ENCODE measurements at places on chromosomes 6 and 20.

- no peak for DNase-seq
Measured at GRCh38 chr6:25835442-25836283, 3.8 kb upstream of the SLC17A1 start.

DNA sequence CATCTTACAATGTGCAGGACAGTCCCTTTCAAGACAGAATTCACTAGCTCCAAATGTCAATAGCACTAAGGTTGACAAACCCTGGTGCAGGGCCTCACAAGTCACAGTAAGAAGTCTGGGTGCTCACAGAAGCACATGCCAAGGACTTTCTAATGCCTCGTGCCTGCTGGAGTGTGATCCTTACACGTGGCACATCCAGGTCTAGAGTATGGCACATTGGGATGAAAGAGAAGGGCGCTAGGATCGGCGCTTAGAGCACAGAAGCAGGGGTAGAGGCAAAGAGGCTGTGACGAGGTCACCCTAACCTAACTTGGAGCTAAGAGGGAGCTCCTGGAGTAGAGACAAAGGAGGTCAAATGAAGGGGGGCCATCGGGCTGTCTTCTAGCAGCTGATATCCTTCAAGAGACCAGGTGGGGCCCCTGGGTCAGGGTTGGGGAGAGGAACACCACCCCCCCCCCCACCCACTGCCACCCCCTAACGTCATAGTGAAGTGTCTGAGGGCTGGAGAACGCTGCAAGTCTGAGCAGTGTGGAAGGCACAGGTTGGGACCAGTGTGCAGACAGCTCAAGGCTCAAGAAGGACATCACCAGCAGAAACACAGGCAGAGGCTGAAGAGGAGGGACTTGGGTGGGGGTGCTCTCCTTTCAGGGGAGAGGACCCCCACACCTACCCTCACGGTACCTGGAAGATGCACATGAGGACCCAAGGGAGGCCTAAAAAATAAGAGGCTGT, 97.8 kb upstream of the MRPS10 start:
- no peak for DNase-seq

- DNase-seq = no peak
Measured at GRCh38 chr6:79076160-79076559, 1.9 kb downstream of the PHIP start.

- no peak for DNase-seq
Measured at GRCh38 chr20:3670511-3670910, 7.3 kb upstream of the GFRA4 start.

DNA sequence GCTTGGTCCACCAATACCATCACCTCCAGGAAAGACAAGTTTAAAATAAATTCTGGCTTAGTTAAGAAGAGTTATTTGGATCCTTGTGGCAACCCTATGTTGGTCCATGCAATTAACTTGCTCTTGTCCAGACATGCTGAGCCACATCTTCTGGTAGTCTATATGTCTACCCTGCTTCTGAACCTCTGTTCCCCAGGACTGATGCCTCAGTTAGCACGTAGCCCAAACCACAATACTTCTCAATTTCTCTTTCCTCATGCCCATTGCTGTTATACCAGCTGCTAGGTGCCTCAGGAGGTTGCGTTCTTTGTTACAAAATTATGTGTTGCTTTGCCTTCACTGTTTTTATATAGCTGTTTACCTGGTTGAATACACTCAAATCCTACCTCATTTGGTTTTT, 116.4 kb upstream of the KCNQ5 start:
- DNase-seq = no peak

DNA sequence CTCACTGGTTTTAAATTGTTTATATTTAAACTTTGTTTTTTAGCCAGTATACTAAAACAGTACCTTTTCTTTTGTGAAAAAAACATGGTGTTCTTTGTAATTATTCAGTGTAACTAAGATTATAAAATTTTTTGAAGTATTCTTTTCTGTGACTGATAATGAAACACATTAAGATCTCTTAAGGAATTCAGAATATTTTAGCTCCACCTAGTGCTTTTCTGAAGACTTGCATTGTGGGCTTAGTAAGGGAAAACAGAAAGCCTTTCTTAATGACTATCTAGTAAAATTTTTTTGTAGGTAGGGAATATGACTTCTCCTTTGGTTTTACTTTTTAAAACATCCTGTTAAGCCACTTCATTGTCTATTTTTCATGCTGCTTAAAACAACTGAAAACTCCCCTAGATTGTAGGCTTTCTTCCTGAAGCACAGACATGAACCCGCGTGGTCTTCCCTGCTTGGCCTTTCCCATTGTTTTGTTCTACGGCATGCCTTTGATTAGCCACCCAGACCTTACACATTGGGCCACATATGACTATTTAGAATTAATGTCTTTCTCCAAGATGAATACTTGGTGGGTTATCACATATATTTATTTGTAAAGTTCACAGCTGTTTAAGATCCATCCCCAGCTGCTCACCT, 72.1 kb downstream of the AFDN start:
- DNase-seq = peak; percentile 31

DNA sequence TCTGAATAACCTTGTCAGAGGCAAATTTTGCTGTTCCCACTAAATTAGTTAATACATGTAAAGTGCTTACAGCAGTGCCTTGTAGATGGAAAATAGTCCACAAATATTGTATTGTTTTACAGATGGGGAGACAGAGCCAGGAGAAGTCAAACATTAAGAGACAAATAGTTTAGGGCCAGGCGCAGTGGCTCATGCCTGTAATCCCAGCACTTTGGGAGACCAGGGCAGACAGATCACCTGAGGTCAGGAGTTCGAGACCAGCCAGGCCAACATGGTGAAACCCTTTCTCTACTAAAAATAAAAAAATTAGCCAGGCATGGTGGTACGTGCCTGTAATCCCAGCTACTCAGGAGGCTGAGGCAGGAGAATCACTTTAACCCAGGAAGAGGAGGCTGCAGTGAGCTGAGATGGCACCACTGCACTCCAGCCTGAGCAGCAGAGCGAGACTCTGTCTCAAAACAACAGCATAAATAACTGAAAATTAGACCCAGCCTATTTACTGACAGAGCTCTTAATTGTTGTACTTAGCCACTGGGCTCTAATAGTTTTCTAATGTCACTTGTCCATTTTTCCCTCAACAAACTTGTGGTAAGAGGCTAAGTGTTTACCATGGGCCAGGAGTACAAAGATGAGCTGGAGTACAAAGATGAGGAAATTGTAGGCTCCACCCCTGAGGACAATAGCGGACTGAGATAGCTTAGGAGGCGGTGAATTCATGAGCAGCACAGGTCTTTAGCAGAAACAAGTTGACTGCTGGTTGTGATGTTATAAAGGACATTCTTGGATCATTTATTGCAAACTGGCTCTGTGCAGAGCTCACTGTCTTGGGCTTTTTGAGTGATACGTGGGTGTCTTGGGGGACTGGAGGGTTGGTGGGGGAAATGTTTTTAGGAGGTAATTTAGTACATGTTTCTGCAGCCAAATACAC, 6.4 kb downstream of the ZSWIM3 start:
- DNase-seq = no peak

DNA sequence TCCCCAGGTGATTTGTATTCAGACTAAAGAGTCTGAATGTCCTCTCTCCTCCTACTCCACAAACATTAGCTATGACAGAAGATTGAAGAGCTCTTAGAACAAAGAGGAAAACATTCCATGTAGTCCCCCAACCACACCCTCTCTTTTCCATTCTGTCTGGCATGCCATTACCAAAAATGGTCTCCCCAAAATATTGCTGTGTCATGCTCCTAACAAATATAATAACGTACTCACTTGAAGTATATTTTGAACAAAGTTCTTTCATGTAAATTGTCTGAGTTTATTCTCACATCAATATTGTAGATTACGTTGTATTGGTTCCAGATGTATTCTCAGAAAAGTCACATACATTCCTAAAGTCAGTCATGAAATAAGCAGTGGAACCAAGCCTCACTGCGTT, 467.3 kb upstream of the IRAK1BP1 start:
- DNase-seq = no peak

- DNase-seq = peak; percentile 92
Measured at GRCh38 chr20:39849664-39850063, 839.4 kb downstream of the MAFB start.

DNA sequence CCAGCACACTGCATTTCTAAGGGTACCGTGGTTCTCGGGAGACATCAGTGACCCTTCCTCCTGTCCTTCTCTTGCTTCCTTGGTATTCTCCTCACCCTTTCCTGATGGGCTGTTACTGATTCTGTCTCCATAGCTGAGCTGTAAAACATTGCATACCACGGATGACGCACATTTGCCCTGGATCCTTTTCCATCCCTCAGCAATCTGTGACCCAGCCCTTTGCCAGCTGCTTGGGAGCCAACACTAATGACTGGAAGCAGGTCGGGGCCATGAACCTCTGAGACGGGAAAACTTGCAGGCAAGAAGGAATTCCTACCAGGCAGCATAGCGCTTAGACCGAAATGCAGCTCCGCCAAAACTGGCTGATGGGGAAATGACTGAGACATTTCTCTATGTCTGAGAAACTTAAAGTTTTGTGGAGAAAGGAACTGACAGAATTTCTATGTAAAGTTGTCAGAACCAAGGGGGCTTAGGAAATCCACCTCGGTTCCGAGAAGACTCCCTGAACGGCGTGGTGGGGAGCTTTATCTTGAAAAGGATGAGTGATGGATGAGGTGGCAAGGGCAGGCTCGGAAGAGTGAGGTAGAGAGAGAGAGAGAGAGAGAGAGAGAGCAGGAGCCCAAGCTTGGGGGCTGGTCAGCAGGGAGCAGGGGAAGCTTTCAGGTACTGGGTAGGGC, 19.2 kb downstream of the TUBB2B start:
- DNase-seq = peak; percentile 79

GRCh38 chr20:1838556-1839279, 56.5 kb upstream of the SIRPA start:
- no peak for DNase-seq
